Activated naive CD4-positive, alpha-beta T cell (primary cell): ENCODE measurements at places on chromosomes 7 and 10.

DNA sequence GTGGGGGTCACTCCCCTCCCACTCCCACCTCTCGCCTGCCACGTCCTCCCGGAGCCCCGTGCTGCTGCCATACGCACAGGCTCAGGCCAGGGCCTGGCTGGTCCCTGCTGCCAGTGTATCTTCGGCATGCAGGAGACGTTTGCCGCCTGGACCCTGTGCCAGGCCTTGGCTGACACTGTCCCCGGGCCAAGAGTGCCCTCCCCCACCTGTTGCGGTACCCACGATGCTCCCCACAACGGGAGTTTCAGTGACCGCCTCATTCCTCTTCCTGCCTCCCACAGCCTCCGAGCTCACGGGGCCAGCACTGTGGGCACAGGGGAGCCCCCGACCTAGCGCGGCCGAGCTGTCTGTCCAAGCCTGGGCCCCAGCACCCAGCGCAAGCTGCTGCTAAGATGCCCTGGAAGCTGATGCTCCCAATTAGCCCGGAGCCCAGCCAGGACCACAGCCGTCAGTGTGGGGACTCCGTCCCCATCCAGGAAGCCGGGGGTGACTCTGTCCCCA, 7.4 kb downstream of the TTYH3 start:
- DNase-seq = no peak

GRCh38 chr10:73287441-73287840, 35.0 kb upstream of the MRPS16 start:
- DNase-seq = no peak

DNA sequence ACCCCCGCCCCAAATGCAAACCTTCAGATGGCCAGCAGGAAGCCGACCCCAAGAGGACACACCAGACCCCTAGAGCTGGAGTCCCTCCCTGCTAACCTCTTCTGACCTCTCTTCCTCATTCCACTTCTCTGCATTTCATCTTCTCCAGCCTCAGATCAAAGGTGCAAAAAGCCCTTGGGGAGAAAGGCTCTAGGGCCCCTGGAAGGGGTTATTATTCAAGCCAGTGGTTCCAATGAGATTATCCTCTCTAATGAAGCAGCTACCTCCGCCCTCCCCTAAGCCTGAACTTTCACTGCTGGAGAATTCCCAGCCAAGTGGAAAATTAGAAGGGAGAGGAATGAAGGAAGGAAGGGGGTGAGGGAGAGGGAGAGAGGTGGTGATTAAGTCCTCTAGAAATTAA, 343.9 kb downstream of the PLXNA4 start:
- DNase-seq = no peak

DNA sequence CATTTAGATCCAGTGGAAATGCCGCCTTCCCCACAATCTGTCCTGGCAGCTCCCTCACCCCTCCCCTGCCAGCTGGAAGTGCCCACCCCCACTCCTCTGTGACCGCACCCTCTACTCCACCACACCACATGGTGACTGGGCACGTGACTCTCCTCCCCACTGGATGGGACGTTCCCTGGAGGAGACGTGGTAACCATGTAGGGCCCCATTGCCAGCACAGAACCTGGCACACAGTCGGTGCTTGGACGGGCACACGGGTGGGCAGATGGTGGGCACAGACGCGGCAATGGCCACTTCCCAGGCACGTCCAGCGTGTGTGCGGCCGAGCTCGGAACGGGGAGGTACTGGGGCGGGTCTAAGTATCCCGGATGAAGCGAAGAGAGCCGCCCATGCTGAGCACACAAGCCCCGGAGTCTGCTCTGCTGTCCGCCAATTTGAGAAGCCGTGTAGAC, 245.6 kb downstream of the MAD1L1 start:
- no peak for DNase-seq

DNA sequence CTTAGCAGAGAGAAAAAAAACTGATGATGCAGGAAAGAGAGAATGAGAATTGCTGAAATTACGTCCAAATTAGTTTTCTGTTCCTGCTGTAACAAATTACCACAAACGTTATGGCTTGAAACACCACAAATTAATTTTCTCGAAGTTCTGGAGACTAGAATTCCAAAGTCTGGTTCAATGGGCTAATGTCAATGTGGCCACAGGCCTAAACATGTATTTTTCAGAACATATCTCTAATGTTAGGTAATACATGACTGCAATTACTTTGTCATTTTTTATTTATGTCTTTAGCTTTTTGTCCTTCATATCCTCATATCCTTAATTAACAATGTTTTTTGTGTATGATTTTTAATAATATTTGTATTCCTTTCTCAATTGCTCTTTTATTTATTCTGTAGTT, 3.0 kb upstream of the AKR1C3 start:
- no peak for DNase-seq

GRCh38 chr10:6823770-6824169, 243.7 kb upstream of the PRKCQ start:
- no peak for DNase-seq

DNA sequence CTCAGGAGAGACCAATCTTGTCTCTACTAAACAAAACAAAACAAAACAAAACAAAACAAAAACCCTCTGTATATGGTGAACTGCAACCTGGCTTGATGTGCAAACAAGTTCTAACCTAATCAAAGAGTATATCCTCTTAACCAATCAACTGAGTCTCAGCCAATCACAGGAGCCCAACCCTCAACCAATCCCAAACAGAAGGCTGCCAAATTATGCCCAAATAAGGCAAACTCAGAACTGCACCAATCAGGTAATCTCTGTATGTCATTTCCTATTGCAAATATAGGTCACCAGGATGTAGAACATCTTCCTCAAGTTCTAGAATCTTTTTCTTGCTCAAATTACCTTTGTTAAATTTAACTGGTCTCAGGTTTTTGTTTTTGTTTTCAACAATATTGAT, 5.2 kb downstream of the FAM133B start:
- no peak for DNase-seq

GRCh38 chr7:105304040-105304895, 84.5 kb downstream of the SRPK2 start:
- DNase-seq = no peak

GRCh38 chr7:120402801-120403200, 129.8 kb downstream of the KCND2 start:
- DNase-seq = no peak

DNA sequence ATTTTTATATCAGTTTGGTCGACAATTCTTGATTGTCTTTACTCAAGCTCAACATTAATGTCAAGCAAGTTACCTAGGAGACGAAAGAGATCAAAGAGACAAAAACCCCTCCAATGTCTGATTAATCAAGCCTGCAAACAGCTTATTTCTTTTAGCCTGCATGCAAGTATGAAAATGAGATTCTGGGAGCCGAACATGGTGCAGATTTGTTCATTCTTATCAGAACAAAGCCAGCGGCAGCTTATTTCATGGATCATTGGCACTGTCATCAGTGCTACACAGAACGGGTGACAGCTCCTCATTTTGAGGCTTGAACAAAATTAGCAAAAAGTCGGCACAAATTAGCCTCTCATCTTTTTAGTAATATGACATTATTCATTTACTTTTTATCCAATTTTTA, 26.5 kb downstream of the FAM204A start:
- DNase-seq = no peak

- DNase-seq = no peak
These were observed 52.2 kb downstream of the GPR158 start for GRCh38 chr10:25226775-25227682.

DNA sequence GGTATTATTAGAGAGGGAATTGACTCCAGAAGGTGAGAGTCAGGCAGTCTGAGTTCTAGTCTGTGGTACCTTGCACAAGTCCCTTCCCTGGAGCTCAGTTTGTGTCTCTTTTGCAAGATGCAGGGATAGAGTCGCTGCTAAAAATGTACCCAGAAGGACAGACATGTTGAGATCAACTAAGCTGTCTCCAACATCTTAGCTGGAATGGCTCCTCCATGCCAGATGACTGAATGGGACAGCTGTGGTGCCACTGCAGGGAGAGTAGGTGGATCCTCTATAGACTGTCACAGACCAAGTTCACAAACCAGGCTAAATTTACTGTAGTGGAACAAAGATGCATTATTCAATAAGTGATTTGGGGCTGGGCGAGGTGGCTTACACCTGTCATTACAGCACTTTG, 120.1 kb downstream of the NEURL1 start:
- no peak for DNase-seq

DNA sequence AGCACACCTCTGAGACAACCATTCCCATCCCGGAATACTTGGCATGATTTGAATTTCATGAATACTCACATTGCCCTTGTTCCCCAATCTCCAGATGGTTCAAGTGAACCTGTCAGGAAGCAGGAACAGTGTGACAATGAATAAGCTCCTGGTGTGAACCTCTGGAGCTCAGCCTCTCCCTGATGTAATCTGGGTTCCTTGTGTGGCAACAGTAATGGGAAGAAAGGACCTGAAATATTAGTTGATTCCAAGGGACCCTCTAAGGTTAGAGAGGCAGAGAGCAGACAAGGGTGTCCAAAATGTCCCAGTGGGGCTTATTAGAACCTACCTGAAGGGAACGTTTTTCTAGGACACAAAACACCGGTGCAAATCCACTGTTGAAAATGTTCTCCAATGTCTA, 8.5 kb downstream of the OR2A7 start:
- DNase-seq = no peak

DNA sequence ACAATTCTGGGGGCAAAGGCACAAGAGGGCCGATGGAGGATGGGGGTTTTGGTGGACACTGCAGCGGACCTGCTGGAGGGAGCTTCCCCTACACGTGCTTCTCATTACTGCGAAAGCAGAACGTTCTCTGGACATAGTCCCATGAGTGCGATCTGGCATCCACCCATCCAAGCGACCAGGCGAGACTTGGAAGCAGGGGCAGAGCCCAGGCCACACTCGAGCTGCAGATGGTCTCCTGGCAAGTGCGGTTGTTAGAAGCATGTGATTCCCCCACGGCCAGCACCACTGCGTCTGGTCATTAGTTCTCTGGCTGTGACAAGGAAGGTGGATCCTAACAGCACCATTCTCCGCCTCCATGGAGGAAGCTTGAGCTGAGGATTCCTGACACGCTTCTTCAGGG, 118.4 kb upstream of the TCERG1L start:
- no peak for DNase-seq

GRCh38 chr7:15886626-15887025, 200.1 kb upstream of the MEOX2 start:
- no peak for DNase-seq

DNA sequence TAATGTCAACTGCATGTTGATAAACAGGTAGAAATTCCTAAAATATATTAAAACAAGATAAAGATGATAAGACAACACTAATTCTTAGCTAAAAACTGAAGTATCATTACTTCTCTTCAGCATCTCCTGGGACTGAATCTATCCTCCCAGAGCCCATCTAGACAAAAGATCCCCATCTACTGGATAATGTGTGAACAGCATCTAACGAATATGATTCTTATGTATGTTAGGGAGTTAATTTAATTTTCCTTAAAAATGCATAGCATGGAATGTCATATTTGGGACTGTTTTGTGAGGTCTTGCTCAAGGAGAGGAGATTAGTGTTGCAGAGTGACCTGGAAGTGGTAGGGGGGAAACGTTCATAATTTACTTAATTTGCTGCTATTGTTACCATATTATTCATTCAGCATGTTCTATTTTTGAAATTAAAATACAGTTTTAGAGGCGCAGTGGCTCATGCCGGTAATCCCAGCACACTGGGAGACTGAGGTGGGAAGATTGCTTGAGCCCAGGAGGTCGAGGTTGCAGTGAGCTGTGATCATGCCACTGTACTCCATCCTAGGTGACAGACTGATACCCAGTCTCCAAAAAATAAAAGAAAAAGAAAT, 305.1 kb upstream of the CSTF2T start:
- DNase-seq = no peak

DNA sequence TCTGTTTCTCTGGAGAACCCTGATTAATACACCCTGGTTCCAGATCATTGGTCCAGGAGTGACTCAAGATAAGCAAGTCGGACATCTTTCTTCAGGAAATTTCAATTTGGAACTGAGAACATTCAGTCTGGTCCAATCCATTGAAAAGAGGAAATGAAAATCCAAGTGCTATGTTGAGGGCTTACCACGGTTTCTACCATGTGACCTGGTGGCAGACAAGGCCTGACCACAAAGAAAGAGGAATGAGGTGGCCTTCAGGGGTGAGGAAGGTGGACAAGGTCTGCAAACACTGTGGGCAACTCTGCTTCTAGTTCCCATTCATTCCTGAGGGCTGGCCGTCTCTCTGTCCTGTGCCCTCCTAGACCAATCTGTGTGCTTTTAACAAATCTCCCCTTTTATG, 149.2 kb upstream of the GHITM start:
- no peak for DNase-seq

DNA sequence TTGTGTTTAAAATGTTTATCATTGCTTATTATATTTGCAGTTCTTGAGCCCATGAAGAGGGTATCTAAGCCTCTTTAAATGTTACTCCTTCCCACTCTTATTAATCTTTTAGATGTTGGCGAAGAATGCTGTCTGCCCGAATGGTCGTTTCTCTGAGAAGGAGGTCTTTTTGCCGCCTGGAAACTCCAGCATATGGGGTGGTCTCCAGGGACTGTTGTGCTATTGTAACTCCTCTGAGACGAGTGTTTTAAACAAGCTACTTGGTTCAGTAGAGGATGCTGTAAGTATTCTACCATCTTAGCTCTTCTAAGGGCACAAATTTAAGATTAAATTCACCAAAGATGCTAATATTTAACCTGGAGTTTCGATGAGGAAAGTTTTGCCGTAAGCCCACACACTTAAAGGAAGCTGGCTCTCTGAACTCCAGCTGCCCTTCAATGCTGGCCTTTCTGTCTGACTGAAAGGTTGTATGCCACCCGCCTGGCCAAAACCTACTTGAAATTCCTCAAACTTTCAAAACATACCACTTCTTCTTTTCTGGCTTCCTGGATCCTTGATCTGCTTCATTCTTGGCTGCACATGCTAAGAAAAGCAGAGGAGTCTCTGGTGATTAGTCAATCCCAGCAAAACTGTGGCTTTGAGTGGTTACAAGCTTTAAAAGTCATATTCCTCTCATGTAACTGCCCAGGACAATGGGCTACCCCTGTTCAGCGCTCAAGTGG, 74.7 kb downstream of the ABCA13 start:
- no peak for DNase-seq

GRCh38 chr7:128666200-128666599, 5.9 kb upstream of the GARIN1A start:
- DNase-seq = no peak
